Stimulated activated CD8-positive, alpha-beta memory T cell treated with anti-CD3 and anti-CD28 coated beads, Interleukin-15, amount 100 ng/mL, for 48 hours (primary cell): ENCODE measurements at places on chromosomes 11 and 22.

DNA sequence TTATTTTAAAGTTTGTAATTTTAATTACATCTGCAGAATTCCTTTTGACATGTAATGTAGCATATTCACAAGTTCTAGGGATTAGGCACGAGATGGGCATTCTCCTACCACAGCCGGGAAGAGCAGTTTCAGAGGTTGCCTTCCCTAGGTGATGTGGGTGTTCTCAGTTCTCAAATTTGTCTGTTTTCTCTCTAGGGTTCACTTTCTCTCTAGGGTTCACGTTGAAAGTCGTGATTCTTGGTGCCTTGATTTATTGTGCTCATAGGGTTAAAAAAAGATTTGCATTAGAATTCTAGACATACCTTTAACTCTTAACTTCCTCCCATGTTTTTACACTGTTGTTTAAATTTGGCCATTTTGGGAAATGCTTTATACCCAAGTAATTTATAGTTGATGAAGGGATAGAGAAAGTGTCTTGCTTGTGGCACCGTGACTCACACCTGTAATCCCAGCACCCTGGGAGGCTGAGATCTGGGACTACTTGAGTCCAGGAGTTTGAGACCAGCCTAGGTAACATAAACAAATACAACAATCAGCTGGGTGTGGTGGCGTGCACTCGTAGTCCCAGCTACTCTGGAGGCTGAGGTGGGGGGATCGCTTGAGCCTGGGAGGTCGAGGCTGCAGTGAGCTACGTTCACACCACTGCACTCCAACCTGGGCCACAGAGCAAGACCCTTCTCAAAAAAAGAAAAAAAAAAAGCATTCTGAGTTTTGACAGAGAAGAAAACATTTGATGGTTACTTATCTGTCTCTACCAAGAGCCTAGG lies 3.6 kb downstream of the MED15 start:
- DNase-seq, result no peak

- peak; percentile 48 for DNase-seq
These were observed 33.8 kb upstream of the NUP50 start for GRCh38 chr22:45129703-45130524.

GRCh38 chr11:82229341-82229740 lies 504.3 kb downstream of the FAM181B start:
- DNase-seq, result no peak

DNA sequence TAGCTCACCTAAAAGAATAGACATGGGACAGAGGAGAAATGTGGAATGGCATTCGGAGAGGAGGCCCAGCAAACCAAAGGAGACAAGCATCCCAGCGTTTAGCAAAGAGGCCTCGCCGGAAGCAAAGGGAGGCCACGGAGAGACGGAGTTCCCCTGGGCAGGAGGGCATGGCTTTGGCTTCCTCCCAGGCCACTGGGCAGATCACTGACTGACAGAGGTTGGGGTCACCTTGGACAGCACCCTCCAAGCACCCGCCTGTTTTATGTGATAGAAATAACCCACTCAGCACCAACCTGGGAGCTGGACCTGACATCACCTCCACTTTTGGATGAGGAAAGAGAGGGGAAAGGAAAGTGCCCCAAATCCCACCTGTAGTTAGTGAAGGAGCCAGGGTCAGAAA lies 434.1 kb downstream of the BRD1 start:
- DNase-seq, result no peak

- no peak for DNase-seq
These were observed 75.4 kb downstream of the TRPC6 start for GRCh38 chr11:101508370-101508769.

- no peak for DNase-seq
These were observed 75.7 kb downstream of the SCUBE1 start for GRCh38 chr22:43267332-43267980.

- DNase-seq, result no peak
These were observed 14.6 kb downstream of the PLXNB2 start for GRCh38 chr22:50292643-50293440.

GRCh38 chr11:44561275-44561805 lies 4.1 kb upstream of the CD82 start:
- DNase-seq, result no peak

DNA sequence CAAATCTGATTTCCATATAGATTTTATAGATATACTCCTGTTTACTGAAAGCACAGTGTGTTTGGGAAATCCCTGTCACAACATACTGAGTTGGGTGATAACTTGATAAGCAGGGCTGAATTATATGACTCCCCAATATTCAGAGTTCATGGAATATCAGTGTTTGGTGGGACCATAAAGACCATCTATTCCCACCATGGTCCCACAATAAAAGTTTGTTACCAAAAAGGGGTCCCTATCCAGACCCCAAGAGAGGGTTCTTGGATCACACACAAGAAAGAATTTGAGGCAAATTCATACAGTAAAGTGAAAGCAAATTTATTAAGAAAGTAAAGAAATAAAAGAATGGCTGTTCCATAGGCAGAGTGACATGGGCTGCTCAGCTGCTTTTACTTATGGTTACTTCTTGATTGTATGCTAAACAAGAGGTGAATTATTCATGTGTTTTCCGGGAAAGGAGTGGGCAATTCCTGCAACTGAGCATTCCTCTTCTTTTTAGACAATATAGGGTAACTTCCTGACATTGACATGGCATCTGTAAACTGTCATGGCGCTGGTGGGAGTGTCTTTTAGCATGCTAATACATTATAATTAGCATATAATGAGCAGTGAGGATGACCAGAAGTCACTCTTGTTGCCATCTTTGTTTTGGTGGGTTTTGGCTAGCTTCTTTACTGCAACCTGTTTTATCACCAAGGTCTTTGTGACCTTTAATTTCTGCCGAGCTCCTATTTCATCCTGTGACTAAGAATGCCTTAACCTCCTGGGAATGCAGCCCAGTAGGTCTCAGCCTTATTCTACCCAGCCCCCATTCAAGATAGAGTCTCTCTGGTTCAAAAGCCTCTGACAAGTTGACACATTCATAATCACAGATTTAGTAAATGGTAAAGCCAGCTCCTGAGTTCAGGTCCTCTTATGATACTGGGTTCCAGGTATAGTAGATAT lies 240.6 kb upstream of the PDGFD start:
- no peak for DNase-seq

DNA sequence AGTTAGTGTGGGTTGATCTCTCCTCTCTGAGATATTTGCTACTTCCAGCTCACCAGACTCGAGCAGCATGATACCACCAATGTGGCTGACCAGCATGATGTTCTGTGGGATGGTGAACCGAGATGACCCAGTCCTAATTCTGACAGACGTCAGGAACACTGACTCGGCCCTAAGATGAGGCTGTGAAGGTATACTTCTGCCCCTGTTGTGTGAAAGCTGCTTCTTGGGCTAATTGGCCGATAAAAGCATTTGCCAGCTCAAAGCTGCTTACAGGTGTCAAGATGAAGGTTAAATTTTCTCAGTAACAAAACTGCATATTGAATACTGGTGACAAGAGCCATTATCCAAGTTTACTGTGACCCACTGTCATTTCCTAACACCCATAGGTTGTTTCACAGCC lies 151.4 kb downstream of the BRD1 start:
- DNase-seq, result no peak

DNA sequence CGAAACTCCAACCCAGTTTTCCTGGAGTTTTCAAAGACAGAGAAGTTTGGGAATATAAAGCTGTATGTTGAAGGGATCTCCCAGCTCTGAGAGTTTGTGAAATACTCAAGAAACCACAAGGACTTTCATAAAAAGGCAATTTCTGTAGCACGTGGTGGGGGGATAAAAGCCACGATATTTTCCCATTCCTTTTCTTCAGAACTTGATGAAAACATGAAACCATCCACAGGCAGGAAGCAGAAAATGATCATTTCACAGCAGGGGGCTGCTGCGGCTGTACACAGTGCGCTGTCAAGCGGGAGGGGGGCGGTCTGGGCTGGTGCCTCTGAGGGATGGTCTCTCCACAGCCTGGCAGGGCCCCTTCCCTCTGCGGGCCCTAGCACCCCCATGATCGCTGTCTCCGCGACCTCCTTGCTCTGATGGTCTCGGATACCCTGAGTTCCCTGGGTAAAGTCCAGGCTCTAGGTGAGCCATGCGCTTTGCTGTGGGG lies 423.2 kb downstream of the MN1 start:
- no peak for DNase-seq

DNA sequence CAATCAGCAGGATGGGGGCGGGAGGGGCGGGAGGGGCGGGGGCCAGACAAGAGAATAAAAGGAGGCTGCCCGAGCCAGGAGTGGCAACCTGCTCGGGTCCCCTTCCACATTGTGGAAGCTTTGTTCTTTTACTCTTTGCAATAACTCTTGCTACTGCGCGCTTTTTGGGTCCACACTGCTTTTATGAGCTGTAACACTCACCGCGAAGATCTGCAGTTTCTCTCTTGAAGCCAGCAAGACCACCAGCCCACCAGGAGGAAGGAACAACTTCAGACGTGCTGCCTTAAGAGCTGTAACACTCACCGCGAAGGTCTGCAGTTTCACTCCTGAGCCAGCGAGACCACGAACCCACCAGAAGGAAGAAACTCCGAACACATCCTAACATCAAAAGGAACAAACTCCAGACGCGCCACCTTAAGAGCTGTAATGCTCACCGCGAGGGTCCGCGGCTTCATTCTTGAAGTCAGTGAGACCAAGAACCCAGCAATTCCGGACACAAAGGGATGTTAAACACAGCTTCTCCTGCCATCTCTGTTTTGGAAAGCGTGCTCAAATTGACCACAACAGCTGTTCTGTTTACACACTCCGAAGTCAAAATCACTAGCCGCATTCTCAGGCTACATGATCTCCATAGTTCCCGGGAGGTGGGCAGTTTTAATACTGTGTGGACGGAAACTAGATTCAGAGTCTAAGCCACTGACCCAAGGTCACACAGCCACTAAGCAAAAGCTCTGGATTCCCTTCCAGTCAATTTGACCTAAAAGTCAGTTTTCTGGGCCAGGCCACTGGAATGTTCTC lies 11.9 kb downstream of the PLAAT2 start:
- no peak for DNase-seq

DNA sequence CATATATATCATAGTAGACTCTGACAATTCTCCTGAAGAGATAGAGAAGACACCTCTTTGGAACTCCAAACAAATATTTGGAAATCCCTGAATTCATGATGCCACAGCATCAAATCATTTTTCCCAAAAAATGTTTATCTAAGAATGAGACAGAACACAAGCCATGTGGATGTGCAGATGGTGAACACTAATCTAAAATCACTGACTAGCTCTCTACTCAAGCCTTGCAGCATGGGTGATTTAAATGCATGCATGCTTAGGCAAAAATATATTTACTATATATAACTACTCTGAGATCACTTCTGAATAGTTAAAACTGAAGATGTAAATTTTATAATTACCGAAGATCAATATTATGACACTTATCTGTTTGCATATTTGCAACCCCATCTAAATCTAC lies 289.9 kb downstream of the GUCY1A2 start:
- DNase-seq, result no peak

DNA sequence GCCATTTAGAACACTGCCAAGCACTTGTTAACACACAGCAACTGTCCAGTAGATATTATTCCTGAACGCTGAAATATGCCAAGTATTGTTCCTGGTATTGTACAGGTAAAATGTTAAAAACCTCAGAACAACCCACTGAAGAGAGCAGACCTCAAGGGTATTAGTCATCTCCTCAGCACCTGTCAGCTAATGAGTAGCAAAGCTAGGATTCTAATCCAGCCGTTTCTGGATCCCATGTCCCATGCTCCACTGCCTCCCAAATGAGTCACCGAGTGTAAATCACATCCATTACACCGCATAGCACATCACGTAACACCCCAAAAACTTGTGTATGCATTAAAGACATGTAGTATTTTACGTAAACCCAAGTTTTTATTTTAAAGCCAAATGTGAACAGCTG lies 705.4 kb upstream of the TENM4 start:
- DNase-seq, result no peak

DNA sequence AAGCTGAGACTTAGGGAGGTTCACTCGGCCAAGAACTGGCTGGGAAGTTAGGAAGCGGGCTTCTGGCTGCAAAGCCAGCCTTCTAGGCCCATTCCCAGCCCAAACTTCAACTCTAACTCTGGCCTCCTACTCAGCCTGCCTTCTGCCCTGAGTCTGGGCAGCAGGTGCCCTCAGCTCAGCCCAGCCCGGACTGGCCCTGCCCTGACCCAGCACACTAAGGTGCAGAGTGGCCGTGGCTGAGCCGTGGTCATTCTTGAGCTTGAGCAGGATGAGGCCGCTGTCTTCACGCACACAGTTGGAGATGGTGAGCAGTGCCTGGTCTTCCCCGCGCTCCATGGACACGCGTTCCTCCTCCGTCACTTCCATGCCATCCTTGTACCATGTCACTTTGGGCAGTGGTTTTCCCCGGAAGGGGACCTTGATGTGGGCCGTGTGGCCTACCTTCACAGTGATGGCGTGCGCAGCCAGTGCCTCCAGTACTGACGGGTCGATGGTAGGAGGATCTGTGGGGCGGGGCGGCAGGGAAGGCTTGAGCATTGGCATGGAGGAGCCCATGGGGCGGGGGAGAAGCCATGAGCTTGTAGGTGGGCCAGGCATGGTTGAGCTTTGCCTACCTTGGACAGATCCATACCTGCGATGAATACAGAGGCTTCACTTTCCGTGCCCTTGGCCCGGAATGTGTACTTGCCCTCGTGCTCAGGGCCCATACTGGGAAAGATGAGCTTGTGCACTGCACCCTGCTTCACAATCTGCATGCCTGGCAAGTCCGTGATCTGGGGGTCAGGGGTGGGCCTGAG lies 12.1 kb downstream of the IGSF22 start:
- no peak for DNase-seq

DNA sequence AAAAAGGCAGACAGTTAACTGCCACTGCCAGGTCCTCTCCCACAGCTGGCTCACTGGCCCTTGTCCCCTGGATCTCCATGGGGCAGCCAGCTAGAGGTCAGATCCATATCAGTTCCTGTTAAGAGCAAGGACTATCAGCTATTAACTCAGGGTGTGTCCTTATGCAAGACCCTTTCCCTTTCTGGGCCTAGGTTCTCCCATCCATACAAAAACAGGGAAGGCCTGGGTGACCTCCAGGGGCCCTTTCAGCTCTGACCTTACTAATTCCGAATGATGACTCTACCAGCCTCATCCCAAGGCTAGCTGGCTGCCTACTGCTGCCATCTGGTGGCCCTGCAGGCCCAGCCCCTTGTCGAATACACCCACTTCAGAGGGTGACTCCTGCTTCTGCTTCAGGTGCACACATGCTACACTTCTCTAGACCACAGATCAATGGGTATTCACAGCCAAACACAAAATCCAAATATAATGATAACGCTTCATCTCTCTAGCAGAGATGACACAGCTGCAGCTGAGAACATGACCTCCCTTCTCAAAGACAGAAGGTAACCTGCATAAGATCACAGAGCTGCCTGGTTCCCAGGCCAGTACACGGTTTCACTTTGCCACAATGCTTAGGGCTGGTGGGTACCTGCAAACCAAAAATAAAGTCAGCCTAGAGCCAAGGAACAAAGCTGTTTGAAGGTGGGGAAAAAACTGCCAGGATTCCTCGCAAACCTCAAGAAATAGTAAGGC lies 34.1 kb downstream of the SERGEF start:
- DNase-seq, result no peak
